ENCODE measurements at places on chromosomes 1 and 21. TPM values are rescaled to one million over a fixed set of nuclear protein-coding genes. Genes with fewer than 3 reads are reported as not detected.

Gene CTTNBP2NL
- total RNA-seq: 33.1 TPM

DNA sequence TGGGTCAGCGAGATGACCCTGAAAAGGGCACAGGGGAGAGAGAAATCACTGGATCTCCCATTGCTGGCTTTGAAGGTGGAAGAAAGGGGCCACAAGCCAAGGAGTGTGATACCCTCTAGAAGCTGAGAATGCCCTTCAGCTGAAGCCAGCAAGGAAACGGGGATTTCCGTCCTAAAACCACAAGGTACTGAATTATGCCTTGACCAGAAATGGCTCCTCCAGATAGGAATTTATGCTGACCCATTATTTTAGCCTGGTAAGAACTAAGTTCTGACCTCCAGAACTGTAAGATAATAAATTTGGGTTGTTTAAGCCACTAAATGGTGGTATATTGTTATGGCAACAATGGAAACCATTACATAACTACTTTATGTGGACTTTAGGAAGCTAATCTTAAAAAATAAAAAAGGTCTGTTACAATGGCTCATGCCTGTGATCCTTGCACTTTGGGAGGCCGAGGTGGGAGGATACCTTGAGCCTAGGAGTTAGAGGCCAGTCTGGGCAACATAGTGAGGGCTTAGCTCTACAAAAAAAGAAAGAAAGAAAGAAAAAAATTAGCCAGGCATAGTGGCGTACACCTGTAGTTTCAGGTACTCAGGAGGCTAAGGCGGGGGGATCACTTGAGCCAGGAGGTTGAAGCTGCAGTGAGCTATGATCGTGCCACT, 3.6 kb upstream of the H6PD start:
- DNase-seq: no peak

Gene ANKRD34A
- total RNA-seq: 0.66 TPM

GRCh38 chr21:44389335-44389734, 35.9 kb downstream of the TRPM2 start:
- DNase-seq: no peak

Gene CCDC24
- 26.6 TPM for total RNA-seq

GRCh38 chr1:62809788-62810187, 25.9 kb downstream of the ATG4C start:
- no peak for DNase-seq

Gene NPHS2
- total RNA-seq: not detected

- peak; percentile 65 for DNase-seq
Measured at GRCh38 chr1:207259391-207259790, 62.1 kb upstream of the CD55 start.

GRCh38 chr21:32702702-32703101, 25.1 kb downstream of the SYNJ1 start:
- no peak for DNase-seq

DNA sequence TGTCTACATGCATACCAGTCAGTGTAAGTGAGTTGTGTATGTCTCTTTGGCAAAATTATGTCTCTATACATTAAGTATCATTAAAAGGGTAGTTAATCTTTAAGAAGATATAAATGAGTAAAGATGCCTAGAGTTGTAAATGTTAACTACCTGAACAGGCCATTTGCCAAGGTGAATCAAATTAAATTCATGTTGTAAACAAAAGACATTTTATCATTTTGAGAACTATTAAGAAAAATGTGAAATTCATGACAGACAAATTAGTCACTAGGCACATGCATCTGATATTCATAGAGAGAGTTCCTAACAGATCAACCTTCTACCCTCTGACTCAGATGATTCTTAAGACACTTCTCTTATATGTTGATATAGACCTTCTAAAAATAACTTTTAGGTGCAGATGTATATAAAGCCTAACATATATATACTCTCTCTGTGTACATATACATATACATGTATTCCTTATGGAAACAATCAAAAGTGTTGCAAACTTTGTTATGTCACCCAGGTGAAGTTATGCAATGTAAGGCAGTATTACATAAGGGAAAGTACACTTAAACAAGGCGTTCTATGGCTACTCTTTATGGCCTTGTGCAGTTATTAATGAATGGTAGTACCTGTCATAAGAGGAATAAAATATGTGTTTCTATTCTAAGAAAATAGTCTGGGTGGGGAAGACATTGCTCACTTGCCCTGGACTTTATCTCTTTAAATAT, at the start of gene TMPRSS15:
TSS of gene TMPRSS15 (minus strand) at position 51 of the 716 bp plus-strand sequence. CDS start 163 bp downstream, outside the sequence.
- DNase-seq: no peak

- DNase-seq: no peak
Measured at GRCh38 chr1:70401974-70402373, 9.1 kb upstream of the CTH start.

Gene PLA2G2D
- total RNA-seq: not detected

DNA sequence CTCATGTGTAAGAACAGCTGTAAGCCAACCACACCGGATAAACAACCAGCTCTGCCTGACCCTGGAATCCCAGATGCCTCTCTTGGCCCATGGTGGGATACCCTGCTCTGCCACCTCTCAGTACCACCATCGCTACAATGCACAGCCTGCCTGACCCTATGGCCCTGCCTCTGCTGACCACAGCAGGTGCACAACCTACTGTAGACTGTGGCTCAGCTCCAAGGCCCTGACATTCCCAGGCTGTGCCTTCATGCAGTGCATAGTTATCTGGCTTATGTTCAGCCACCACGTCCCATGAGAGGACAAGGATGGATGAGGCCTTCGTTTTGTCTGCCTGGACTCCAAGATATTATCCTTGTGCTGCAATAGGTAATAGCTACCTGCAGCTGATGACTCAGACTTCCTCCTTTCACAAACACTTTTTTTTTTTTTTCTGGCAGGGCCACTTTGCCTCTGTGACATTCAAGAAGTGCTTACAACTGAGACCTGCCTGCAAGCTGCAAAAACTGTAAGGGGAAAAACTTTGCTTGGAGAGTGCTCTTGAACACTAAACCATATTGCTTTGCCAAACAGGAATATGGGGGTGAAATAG, 177.7 kb downstream of the URB2 start:
- DNase-seq: no peak

DNA sequence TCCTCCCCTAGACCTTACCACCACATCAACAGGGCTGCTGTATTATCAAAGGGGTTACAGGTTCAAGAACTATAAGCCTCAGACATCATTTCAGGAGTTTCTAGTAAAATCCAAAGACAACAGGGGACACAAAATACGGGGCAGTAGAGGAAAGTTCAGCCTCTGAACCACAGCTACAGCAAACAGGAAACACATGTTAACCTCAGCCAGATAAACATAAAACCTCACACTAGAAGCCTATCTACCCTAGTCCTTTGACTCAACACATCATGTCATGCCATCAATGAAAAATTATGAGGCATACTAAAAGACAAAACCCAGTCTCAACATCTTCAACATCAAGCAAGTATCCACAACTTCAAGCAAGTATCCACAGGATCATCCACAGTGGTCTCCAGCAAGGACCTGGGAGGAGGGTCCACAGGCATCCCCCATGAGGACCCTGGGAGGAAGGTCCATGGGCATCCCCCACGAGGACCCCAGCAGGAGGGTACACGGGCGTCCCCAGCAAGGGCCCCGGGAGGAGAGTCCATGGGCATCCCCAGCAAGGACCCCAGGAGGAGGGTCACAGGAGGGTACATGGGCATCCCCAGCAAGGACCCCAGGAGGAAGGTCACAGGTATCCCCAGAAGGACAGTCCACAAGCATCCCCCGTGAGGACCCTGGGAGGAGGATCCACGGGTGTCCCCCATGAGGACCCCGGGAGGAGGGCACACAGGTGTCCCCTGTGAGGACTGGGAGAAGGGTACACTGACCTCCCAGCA, 440.0 kb downstream of the MATN1 start:
- DNase-seq: no peak

DNA sequence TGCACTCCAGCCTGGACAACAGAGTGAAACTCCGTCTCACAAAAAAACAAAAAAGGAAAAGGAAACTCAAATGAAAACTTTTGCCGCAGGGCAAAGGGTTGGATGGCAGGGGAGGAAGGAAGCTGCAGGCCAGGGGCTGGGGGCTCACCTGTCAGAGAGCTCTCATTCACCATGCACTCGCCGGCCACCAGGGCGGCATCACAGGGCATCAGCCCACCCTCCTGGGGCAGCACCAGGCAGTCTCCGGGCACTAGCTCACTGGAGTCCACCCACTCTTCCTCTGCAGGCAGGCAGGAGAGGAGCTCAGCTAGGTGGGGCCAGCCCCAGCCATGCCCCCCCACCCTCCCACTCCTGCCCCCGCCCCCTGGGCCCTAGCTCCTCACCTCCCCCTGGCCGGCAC, 11.9 kb downstream of the ATP13A2 start:
- no peak for DNase-seq

Gene CHI3L2
- not detected for total RNA-seq

- DNase-seq: no peak
Measured at GRCh38 chr1:36639461-36639860, 156.7 kb upstream of the CSF3R start.

- DNase-seq: no peak
Measured at GRCh38 chr1:8127171-8127641, 101.1 kb upstream of the ERRFI1 start.
